Fibroblast of mammary gland (primary cell): ENCODE measurements at places on chromosomes 3 and 15.

GRCh38 chr3:51501833-51502561 is 2.2 kb upstream of the DCAF1 start:
- peak; percentile 76 for DNase-seq

GRCh38 chr15:83837945-83838571 is 184.1 kb downstream of the ADAMTSL3 start:
- peak; percentile 44 for DNase-seq

- DNase-seq, result peak; percentile 71
These were observed 62.9 kb downstream of the UMPS start for GRCh38 chr3:124793054-124793739.

DNA sequence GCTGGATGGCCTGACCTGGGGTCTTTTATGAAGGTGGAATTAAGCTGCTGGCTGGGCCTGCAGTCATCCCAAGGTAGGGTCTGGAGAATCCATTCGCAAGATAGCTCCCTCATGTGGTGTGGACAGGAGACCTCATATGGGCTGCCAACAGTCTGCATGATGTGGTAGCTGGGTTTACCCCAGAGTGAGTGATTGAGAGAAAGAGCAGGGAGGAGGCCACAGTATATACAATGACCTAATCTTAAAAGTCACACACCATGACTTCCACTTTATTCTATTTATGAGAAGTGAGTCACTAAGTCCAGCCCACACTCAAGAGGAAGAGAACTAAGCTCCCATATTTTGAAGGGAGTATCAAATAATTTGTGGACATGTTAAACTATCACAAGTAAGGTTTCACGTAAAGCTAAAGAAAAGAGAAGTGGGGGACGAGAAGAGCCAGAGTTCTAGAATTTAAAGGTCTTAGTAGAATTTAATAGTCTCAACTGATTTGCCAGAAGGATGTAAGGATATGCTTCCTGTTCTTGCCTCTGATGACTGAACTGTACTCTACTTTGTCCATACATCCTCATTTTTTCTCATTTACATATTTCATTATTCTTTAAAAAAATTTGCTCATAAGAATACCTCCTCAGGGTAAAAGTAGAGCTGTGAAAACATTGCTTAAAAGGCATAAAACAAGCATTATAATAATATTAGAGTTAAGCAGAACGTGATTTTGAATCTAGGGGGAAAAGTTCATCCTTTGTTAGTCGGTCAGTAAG is 184.4 kb downstream of the PEX5L start:
- DNase-seq, result peak; percentile 78

DNA sequence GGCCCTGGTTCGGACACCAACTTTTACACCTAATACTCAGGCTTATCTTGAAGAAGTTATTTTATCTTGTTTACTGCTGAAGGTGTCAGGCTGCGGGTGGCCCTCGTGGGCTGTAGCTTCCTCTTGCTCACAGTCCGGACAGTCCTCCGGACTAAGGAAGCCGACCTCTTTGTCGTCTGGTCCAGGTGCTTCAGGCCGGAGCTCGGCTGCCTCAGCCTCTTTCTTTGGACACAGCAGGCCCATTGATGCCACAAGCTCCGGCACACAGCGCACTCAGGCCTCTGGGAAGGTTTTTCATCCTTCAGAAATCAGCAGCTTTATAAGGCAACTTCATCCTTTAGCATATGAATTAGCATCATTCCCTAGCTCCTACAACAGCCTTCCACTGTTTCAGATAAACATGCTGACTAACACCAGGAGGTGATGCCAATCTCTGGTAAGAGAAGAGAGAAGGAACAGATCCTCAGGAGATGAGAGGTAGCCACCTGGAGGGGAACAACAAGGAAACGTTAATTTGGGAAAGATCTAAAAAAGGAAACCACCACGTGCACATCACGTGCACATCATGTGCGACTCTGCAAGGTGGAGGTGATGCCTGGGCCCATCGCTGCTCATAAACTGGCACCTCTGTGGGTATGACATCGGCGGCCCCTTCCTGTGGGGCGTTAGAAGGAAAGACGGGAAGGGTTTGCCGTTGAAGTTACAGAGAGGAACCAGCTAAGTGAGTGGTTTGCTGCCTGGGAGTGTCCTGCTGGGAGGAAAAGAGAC is 4.4 kb upstream of the CHAC1 start:
- DNase-seq, result no peak

DNA sequence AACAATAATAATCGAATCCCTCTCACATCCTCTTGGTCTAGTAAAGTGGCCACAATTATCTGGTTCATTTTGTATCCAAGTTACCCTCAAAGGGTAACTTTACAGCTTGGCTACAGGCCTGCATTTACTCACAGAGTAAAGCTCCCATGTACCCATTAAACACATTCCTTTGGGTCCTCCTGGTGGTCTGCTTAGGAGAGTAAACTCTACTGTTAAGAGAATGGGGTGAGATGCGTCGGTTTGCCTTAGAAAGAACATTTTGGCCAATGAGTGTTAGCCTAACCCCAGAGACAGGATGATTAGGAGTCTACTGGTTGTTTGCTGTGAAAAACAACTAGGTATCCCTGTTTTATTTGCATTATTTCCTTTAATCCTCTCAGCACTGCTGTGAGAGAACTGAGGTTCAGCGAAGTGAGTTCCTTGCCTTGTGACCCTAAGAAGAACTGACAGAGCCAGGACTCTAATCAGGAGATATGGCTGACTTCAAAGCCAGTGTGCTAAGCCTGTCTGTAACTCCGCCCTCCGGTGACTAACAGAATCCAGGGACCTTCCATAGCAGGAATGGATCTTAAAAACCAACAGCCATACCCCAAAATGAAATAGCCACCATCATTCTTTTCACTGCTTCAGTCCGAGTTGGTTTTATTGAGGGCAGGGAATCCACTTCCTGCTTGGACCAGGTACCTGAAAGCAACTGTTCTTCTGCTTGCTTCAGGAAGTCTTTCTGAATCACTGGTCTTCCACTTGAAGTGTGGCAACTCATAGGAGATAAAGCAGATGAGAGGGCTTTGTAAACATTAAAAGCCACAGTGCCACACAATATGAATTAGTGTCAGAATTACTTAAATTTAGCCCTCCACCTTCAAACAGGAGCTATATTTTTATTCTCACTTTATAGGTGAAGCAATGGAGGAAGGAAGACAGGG is 317.3 kb upstream of the WNT5A start:
- no peak for DNase-seq

DNA sequence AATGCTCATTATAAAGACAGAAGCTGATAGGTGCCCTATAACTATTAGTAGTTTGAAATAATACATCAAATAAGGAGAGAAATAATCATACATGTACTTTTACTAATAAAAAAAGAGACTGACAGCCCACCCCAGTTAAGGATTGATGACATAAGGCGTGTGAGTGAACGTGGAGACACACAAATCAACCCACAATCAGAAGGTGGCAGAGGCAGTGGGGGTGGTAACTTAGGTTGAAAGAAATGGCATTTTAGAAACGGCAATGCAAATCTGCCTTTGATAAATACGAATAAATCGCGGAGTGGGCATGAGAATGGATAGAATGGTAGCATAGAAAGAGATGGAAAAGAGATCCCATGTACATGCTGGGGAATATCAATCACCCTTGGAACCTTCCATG is 256.2 kb upstream of the ATP10A start:
- DNase-seq, result no peak

GRCh38 chr3:63580151-63580550 is 72.3 kb upstream of the SNTN start:
- no peak for DNase-seq

- no peak for DNase-seq
These were observed 89.6 kb upstream of the ARPP21 start for GRCh38 chr3:35549690-35550089.

- DNase-seq, result peak; percentile 85
These were observed 61.7 kb downstream of the LDHAL6B start for GRCh38 chr15:59268168-59268851.

DNA sequence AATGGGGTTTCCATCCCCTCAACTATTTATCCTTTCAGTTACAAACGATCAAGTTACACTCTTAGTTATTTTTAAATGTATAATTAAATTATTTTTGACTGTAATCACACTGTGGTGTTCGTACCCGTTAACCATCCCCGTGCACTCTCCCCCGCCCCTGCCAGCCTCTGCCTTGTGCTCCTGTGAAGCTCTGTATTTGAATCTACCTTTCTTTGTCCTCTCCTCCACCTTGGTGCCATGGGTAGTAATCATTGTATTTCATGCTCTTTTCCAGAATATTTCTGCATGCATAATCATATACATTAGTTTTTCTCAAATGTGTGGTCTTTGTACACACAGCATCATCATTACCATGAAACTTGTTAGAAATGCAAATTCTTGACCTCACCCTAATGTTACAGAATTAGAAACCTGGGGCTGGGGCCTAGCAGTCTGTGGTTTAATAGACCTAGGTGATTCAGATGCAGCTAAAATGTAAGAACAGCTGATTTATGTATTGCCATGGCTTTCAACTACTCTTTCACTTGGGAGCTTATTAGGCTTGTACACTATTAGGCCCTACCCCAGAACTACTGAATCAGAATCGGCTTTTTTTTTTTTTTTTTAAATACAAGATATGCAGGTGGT is 91.5 kb downstream of the STT3B start:
- no peak for DNase-seq

GRCh38 chr15:64566629-64567427 is 106.5 kb downstream of the ZNF609 start:
- no peak for DNase-seq

DNA sequence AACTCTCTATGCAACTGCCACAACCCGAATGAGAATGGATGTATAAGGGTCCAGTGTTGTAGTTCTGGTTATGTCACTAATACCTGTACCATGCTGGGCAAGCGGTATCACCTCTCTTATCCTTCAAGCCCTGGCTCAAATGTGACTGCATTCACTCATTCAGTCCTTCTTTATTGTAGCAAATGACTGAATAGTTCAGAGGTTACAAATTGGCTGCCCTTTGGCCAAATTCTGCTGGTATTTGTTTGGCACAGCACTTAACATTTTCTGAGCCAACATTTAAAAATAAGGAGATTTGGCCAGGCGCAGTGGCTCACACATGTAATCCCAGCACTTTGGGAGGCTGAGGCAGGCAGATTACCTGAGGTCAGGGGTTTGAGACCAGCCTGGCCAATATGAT is 47.5 kb downstream of the DLEC1 start:
- DNase-seq, result no peak

DNA sequence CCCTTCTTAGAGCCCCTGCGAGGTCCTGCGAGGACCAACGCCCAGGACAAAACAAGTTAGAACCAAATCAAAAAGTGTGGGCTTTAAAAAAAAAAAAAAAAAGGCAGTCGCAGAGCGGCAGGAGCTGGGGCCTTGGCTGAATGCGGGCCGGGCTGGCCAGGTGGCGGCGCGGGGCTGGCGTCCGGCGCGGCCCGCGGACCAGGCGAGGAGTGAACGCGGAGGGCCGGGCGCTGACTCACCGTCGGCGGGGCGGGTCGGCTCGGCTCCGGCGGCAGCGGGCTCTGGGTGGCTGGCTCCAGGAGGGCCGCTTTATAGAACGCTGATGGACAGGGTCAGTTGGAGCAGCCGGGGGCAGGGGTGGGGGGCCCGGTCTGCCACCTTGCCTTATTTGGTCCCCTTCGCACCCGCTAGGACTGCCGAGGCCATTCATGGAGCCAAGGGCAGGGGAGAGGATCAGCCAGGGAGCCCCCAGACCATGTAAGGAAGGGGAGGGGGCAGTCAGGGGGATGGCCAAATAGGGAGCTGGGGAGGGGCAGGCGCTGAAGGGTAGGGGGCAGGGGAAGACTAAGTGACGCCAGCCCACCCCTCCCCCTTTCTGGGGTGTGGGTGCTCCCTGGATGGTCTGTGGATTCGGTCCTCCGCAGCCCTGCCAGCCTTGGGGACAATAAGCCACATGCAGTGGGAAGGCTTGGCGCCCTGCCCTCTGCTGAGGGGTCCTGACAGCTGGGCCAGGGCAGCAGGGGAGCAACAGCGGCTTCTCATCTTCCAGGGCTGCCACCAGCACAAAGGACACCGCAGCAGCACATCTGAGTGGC is at the start of gene ACTC1:
Gene ACTC1 (minus strand): TSS at position 283 of the 815 bp plus-strand sequence. CDS start 741 bp downstream, outside the sequence.
- peak; percentile 30 for DNase-seq

DNA sequence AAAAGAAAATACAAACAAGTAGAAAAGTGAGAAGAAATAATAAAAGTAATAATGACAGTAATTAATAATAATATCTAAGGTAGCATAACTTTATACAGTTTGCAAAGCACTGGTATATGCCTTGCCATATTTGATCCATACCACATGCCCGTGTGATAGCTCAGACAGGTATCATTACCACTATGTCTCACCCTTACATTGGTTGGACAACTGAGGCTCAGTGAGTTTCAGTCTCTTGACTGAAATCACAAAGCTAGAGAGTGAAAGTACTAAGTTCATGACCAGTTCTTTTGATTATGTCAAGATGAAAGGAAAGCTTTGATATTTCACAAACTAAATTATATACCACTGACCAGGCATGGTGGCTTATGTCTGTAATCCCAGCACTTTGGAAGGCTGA is 408.9 kb downstream of the GAP43 start:
- no peak for DNase-seq

DNA sequence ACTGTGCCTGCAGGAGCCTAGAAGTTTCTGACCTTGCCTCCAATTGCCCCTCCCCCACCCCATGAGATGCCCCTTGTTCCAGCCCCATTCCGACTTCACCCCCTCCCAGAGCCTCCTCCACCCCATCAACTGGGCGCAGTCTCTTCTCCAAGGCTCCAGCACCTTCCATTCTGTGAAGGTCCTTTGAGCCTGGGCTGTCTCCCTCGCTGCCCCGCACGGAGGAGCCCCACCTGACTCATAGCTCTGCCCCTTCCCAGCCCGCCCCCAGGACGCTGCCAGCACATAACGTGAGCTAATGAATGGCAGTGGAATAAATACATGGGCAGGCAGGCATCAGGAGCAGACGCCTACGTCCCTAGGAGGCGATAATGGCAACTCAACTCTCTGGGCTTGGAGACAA is 113.1 kb downstream of the NUP210 start:
- DNase-seq, result no peak

DNA sequence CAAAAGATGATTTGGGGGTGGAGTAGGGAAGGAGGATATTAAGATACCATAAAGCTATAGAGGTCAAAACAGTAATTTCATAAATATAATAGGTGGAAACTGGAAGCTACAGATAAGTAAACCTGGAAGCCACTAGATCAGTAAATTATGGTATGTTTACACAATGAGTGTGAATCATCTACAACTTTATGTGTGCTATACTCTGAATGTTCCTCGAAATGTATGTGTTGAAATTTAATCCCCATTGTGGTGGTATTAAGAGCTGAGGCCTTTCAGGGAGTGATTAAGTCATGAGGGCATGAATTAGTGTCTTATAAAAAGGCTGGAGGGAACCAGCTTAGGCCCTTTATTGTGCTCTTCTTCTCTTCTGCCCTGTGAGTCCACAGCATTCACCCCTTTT is 25.2 kb downstream of the EOMES start:
- peak; percentile 44 for DNase-seq
